ENCODE measurements at places on chromosomes 7 and 10.

DNA sequence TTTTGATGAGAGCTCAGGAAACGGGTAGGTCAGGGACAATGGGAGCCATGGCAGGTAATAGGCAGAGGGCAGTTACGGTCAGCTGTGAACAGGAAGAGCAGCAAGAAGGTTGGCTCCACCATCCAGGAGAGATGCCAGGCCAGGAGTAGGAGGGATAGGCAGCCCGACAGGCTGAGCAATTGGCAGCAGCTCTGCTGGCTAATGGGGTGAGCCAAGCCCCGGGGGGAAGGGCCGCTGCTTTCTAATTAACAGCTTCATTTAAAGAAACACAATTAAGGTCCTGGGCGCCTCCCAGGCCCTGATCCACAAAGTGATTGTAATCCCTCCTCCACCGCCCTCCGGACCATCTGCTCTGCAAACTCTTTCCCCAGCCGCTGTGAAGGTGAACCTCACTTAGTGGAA is 23.7 kb downstream of the SH2B2 start:
- DNase-seq: no peak

DNA sequence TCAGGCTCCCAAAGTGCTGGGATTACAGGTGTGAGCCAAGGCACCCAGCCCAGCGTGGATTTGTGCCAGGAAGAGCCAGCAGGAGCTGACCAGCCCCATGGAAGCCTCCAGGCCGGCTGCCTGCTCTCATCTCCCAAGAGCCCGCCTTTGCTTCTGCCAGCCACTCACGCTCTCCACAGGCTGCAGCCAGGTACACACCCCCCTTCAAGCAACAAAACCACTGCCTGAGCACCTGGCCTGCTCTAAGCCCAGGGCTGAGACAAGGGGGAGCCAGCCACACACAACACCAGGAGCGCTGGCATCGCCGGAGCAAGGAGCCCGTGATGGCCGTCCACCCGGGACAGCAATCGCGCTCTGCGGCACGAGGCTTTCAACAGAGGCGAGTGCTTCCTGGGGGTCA is 34.5 kb downstream of the MAD1L1 start:
- DNase-seq: no peak

DNA sequence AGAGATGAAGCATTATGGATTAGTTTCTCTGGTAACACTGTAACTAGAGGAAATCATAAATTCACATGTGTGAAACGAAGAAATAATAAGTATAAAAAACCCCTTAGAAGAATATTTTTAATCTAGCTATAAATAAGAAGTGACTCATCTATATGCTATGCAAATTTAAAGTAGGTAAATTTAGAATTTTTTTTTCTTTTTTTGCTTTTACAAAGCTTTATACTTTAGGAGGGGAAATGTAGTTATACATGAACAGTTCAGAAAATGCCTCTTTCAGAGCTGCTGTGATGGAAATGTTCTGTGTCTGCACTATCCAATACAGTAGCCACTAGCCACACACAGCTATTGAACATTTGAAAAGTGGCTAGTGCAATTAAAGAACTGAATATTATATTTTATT is 87.3 kb downstream of the REEP3 start:
- no peak for DNase-seq

DNA sequence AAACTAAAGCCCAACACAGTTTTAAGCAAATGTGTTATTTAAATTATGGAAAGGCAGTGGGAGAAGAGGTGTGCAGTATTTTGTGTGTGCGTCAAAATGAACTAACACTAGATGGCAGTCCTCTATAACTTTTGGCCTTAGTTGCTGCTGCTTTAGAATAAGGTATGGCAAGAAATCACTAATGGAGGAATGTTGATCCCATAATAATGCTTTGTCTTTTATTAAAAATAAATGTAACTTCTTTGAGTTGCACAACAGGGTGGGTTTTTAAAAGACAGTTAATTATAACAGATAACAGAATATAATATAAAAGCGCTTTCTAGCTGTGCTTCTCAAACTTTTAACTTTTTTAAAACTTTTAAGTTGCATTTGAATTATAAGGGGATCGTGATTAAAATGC is 56.4 kb downstream of the BBS9 start:
- DNase-seq: no peak
